ENCODE measurements at places on chromosomes 12 and 14.

DNA sequence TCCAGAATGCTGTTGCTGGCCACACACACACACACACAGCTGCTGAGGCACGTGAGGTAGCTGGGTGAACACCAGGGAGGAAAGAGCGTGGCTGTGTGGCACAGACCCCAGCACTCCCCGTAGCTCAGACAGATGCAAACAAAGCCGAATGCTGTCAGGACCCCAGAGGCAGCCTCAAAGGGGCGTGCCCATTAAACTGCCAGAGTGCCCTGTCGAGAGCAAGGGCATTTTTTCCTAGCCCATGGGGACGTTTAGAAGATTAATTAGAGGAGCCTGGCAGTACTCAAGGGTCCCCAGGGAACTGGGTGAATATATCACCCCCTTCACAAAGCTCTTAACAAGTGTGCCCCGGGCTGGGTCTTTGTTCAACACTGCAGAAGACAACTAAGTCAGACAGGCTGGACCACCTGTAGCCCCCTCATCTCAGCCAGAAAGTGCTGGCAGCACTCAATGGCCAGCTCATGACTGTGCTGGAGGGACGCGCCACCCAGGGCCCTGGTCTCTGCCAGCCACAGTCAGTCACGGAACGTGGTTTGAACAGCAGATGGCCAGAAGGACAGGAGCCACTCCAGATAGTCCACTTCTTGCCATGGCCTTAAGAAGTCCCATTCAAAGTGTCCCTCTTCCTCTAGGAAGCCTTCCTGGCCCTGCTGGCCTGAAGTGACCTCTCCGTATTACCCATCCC is 37.5 kb downstream of the TTC7B start:
- DNase-seq, result no peak

DNA sequence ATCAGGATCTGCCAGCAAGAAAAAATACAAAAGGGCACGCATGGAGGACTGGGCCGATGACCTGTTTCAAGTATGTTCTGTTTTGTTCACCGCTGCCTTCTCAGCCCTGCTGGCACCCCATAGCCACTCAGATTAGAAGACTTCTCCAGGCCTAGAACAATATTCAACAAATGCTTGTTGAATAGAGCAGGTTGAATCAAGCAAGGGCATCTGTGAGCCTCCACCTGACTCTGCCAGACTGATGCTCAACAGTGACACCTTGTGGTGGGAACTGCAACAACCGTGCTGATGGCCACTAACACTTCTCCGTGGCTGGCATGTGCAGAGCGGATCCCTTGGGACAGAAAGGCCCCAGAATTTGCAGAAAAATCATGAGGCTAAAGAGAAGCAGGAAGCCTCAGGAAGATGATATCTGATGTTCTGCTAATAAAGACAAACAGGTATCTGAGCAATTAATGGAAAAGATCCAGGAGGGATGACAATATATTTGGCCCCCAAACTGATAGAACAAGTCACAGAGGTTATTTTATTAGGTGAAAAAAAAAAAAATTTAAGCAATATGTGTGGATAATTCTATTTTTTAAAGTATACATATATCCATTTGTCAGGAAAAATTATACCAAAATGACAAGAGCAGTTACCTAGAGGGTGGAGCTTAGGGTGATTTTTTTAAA is 114.3 kb downstream of the KSR2 start:
- DNase-seq, result no peak

DNA sequence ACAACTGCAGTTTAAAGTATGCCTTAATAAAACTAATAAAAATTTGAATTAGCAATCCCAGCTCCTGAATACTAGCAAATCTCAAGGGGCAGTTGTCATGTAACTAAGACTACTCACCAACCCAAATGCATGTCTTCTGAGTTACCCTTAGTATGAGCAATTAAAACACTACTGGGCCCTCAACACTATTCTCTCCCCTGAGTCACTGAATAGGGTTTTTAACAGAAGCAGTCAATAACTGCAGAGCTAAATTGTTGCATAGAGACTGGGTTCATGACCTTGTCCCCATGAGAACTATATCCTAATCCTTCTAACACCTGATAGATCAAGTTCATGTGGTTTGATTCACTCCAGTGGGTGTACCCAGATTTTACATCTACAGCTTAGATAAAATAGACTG is 38.8 kb downstream of the MDM1 start:
- DNase-seq, result no peak

- no peak for DNase-seq
These were observed 39.8 kb downstream of the TMTC3 start for GRCh38 chr12:88181881-88182280.

GRCh38 chr12:130712346-130713065 is 3.6 kb downstream of the RIMBP2 start:
- no peak for DNase-seq

DNA sequence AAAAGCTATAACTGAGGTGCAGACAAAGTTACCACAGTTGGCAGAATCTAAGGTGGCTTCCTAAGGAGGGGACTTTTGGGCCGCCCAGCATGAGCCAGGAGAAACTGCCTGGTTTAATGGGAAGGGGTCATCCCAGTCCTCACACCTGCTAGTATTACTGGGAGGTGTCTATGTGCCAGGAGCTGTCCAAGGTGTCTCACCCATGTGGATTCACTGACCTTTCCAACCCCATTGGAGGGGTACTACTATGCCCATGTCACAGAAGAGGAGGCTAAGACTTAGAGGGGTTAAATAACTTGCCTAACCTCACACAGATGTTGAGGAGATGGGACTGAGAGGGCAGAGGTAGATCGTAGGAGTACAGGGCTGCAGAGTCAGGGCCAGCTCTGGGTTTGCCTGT is 10.2 kb downstream of the ABCB9 start:
- no peak for DNase-seq

DNA sequence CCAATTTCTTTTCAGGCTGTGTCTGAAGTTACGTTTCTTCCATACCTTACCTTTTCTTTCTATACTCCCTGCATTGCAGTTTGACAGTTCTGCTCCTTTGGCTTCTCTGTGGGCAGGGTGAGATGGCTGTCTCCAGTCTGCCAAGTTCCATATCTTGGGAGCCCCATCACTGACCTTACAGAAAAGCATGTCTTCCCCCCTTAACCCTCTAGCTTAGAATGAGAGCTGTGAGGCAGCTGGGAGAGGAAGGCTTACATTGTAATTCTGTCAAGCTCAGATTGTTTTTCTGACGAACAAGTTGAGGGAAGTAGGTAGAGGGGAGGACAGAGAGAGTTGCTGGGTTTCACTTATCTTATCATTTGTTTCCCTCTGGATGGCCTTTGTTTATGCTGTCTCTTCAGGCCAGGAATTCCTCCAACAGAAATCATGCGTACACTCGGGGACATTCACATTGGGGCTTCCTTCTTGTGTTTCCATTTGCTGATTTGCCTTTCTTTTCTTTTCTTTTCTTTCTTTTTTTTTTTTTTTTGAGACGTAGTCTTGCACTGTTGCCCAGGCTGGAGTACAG is 9.3 kb downstream of the DAAM1 start:
- no peak for DNase-seq

DNA sequence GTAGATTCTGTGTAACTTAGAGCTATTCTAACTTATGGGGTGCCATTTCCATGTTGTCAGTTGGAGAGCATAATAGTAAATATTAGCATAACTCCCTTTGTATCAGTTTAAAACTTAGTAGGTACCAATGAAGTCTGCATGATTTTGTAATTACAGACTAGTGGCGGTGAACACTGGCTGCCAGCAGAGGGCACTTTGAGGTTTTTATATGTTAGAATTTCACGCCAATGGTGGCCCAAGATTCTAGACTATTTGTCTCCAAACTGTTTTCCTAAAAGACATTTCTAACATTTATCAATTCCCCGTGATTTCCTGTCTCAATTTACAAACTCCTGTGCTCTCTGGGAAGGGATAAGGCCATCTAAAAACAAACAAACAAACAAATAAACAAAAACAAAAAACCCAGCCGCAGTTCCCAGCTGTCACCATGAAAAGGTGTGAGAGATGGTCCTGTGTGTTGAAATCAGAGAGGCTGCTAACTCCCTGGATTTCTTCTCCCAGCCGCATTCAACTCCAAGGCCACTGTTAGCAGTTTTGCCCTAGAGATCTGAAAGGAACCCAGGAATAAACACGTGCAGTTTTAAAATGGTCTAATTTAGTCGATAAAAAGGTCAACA is 57.6 kb downstream of the BRMS1L start:
- DNase-seq, result no peak
